ENCODE measurements at places on chromosomes 7 and 10. TPM values are rescaled to one million over a fixed set of nuclear protein-coding genes. Genes with fewer than 3 reads are reported as not detected.

DNA sequence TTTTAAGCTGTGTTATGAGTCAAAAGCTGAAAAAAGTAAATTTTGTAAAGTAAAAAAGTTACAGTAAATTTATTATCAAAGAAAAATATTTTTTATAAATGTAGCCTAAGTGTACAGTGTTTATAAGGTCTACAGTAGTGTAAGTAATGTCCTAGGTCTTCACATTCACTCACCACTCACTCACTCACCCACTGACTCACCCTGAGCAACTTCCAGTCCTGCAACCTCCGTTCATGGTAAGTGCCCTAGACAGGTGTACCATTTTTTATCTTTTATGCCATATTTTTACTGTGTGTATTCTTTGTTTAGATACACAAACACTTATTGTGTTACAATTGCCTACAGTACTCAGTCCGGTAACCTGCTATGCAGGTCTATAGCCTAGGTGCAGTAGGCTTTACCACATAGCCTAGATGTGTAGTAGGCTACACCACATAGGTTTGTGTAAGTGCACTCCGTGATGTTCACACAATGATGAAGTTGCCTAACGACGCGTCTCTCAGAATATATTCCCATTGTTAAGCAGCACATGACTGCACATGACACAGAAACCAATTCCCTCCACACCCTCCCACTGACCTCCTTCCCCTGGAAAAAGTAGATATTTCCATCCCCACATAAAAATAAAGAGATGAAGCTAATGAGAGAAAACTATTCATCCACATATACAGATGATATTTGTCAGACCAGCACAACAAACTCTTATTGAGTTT, 44.8 kb upstream of the FGL2 start:
- no peaks in the 10 kb centered on the region for H3K27me3 ChIP-seq
- H3K4me3 ChIP-seq, result no peak overlapping the region
- H3K36me3 ChIP-seq, result peaks cover 1% of the 10 kb centered on the region

GRCh38 chr10:23317416-23317815, 27.2 kb downstream of the C10orf67 start:
- H3K36me3 ChIP-seq, result no peaks in the 10 kb centered on the region
- no peak overlapping the region for H3K27ac ChIP-seq
- peaks cover 1% of the 10 kb centered on the region for H3K4me1 ChIP-seq
- no peak for DNase-seq

- peaks cover 27% of the 10 kb centered on the region for H3K36me3 ChIP-seq
- peak overlapping the region; percentile 23 for H3K27ac ChIP-seq
- DNase-seq, result no peak
Measured at GRCh38 chr7:2196381-2197378, 36.1 kb downstream of the MAD1L1 start.

- H3K4me1 ChIP-seq, result peaks cover 6% of the 10 kb centered on the region
- H3K4me3 ChIP-seq, result no peak overlapping the region
- no peaks in the 10 kb centered on the region for H3K27me3 ChIP-seq
- no peak for DNase-seq
Measured at GRCh38 chr7:87886875-87887274, 10.6 kb downstream of the DBF4 start.

- no peak for DNase-seq
- H3K4me1 ChIP-seq, result peaks cover 12% of the 10 kb centered on the region
- H3K4me3 ChIP-seq, result no peak overlapping the region
- no peaks in the 10 kb centered on the region for H3K36me3 ChIP-seq
- peaks cover 77% of the 10 kb centered on the region for H3K27me3 ChIP-seq
Measured at GRCh38 chr10:8416192-8416701, 361.8 kb downstream of the GATA3 start.

GRCh38 chr7:150479023-150479716, 28.7 kb downstream of the GIMAP8 start:
- H3K36me3 ChIP-seq, result no peaks in the 10 kb centered on the region
- H3K27ac ChIP-seq, result no peak overlapping the region
- H3K4me1 ChIP-seq, result no peaks in the 10 kb centered on the region
- no peak for DNase-seq
- no peak overlapping the region for H3K4me3 ChIP-seq

- DNase-seq, result no peak
- no peaks in the 10 kb centered on the region for H3K36me3 ChIP-seq
- H3K4me1 ChIP-seq, result peaks cover 15% of the 10 kb centered on the region
- H3K4me3 ChIP-seq, result no peak overlapping the region
- no peak overlapping the region for H3K27ac ChIP-seq
Measured at GRCh38 chr10:29946953-29947700, 112.3 kb downstream of the JCAD start.

DNA sequence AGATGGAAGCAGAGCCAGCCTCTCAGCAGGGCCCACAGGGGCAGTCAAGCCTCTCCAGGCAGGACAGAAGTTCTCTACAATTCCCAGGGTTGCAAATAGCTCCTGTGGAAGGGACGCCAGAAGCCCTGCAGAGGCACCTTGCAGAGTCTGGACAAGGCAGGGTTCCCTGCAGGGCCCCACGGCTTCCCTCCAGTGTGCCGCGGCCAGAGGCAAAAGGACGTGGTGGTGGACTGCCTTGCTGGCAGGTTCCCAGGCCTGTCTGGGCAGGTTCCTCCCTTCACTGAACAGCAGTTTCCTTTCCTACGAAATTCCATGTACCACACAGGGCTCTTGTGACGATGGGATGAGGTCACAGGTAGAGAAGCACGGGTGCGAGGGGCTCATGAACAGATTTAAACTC, 25.1 kb downstream of the UPP1 start:
- DNase-seq, result no peak
- H3K4me3 ChIP-seq, result no peak overlapping the region
- no peak overlapping the region for H3K27ac ChIP-seq
- no peaks in the 10 kb centered on the region for H3K36me3 ChIP-seq

DNA sequence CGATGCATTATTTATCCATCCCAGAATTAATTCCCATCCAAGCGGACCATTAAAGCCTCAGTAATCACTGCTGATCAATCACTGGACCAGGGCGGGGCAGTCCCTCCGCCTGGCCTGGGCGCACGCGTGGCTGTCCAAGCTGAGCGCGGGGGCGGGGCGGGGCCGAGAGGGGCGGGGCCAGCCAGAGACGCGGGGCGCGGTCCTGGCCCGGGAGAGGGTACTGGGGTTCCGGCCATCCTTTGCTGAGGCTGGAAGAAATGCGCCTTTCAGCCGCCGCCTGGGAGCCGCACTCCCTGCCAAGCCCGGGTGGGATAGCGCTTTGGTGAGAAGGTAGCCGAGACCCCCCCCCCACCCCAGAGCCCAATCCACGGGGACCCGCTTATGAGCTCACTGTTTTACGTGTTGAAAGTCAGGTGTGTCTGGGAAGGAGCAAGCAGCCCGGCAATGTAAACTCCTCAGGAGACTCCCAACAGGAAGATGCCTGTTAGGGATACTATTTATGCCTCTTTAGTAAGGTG, at the start of gene ARHGAP22:
Gene ARHGAP22, minus strand, starts transcription at position 83 of the 518 bp plus-strand sequence. CDS start 277 bp downstream, outside the sequence.
- H3K27me3 ChIP-seq, result peaks cover 50% of the 10 kb centered on the region
- peak within 1 kb of the TSS; percentile 60 for H3K4me3 ChIP-seq
- H3K4me1 ChIP-seq, result no peaks in the 10 kb centered on the region
- no peak for DNase-seq

- H3K4me1 ChIP-seq, result no peaks in the 10 kb centered on the region
- no peaks in the 10 kb centered on the region for H3K27me3 ChIP-seq
- H3K4me3 ChIP-seq, result no peak overlapping the region
- no peaks in the 10 kb centered on the region for H3K36me3 ChIP-seq
Measured at GRCh38 chr7:136517971-136518370, 350.5 kb upstream of the CHRM2 start.

GRCh38 chr7:95684505-95684904, 87.8 kb upstream of the DYNC1I1 start:
- peaks cover 5% of the 10 kb centered on the region for H3K4me1 ChIP-seq
- H3K36me3 ChIP-seq, result no peaks in the 10 kb centered on the region
- no peak overlapping the region for H3K27ac ChIP-seq
- DNase-seq, result no peak

GRCh38 chr7:139650429-139651100, 127.1 kb downstream of the CLEC2L start:
- no peaks in the 10 kb centered on the region for H3K27me3 ChIP-seq
- H3K4me1 ChIP-seq, result peaks cover 73% of the 10 kb centered on the region
- H3K27ac ChIP-seq, result peak overlapping the region; percentile 45
- H3K4me3 ChIP-seq, result no peak overlapping the region
- peaks cover 4% of the 10 kb centered on the region for H3K36me3 ChIP-seq

- no peaks in the 10 kb centered on the region for H3K27me3 ChIP-seq
- no peak overlapping the region for H3K4me3 ChIP-seq
- no peaks in the 10 kb centered on the region for H3K36me3 ChIP-seq
- H3K27ac ChIP-seq, result no peak overlapping the region
- DNase-seq, result no peak
Measured at GRCh38 chr7:28054531-28055160, 125.9 kb downstream of the JAZF1 start.

DNA sequence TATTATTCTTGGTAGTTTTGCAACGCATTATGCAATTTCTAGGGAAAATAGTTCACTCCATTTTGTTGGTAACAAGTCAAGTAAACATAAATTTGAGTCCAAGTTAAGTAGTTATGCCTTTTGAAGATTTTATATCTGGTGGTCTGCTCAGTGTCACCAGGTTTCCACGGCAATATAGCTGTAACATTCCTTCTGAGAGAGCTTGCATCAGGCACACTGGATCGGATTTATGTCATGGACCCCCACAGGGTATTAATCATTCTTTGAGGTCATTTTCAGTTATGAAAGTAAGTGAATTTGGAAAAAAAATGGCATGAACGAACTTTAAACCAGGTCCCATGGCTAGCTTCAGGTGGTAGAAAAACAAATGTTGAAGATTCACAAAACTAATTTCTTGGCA, 136.3 kb downstream of the POLR1F start:
- H3K4me3 ChIP-seq, result no peak overlapping the region
- no peaks in the 10 kb centered on the region for H3K36me3 ChIP-seq
- H3K27me3 ChIP-seq, result no peaks in the 10 kb centered on the region
- no peak overlapping the region for H3K27ac ChIP-seq
- peaks cover 3% of the 10 kb centered on the region for H3K4me1 ChIP-seq
- DNase-seq, result no peak

DNA sequence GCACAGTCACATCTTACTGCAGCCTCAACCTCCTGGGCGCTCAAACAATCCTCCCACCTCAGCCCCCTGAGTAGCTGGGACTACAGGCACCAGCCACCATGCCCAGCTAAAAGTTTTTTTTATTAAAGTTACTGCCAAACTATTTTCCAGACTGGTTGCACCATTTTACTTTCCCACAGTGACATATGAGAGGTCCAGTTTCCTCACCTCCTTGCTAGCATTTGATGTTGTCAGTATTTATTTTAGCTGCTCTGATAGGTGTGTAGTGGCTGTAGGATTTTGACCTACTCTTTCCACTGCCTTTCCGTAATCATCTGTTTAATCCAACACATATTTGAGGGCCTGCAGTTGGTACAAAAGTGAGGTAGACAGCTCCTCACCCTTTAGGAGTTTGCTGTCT, 5.4 kb upstream of the UBE3C start:
- no peak overlapping the region for H3K27ac ChIP-seq
- H3K27me3 ChIP-seq, result peaks cover 7% of the 10 kb centered on the region
- no peak overlapping the region for H3K4me3 ChIP-seq
- DNase-seq, result no peak
- H3K36me3 ChIP-seq, result no peaks in the 10 kb centered on the region

- no peak for DNase-seq
- H3K4me3 ChIP-seq, result no peak overlapping the region
- H3K27me3 ChIP-seq, result no peaks in the 10 kb centered on the region
- H3K4me1 ChIP-seq, result peaks cover 4% of the 10 kb centered on the region
- H3K36me3 ChIP-seq, result peaks cover 2% of the 10 kb centered on the region
Measured at GRCh38 chr10:84531396-84531795, 203.0 kb downstream of the CCSER2 start.

DNA sequence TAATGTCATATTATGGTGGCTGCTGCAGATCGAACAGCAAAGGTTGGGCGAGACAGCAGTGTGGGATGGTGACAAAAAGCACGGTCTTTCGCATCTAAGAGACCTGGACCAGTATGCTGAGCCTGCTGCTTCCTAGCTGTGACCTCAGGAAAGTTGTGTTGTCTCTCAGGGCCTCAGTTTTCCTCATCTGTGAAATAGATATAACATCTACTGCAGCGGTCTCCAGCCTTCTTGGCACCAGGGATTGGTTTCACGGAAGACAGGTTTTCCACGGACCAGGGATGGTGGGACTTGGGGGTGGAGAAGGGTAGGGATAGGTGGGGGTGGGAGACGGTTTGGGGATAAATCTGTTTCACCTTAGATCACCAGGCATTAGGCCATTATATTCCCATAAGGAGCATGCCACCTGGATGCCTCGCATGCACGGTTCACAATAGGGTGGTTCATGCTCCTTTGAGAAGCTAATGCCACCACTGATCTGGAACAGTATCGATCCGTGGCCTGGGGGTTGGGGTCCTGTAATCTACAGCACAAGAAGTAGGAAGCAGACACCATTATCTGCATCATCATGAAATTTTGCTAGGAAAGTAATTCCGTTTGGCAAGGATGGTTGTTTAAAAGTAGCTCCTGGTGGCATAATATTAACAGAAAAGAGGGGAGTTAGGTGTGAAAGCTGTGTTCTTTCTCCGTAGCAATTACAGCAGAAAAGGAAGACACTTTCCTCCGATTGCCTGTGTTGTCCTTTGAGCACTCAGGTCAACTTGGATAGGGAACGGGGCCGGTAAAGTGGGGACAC, 10.8 kb downstream of the KLF6 start:
- no peaks in the 10 kb centered on the region for H3K27me3 ChIP-seq
- peaks cover 23% of the 10 kb centered on the region for H3K4me1 ChIP-seq
- no peak for DNase-seq
- peak overlapping the region; percentile 68 for H3K27ac ChIP-seq

GRCh38 chr10:49567810-49568209, 28.9 kb upstream of the ERCC6 start:
- no peak overlapping the region for H3K27ac ChIP-seq
- no peak overlapping the region for H3K4me3 ChIP-seq
- no peaks in the 10 kb centered on the region for H3K4me1 ChIP-seq
- peaks cover 51% of the 10 kb centered on the region for H3K27me3 ChIP-seq

- no peak overlapping the region for H3K27ac ChIP-seq
- DNase-seq, result no peak
- no peak overlapping the region for H3K4me3 ChIP-seq
- no peaks in the 10 kb centered on the region for H3K4me1 ChIP-seq
- no peaks in the 10 kb centered on the region for H3K27me3 ChIP-seq
- H3K36me3 ChIP-seq, result peaks cover 2% of the 10 kb centered on the region
Measured at GRCh38 chr7:122652876-122653275, 46.0 kb downstream of the RNF133 start.

- H3K36me3 ChIP-seq, result no peaks in the 10 kb centered on the region
- no peak overlapping the region for H3K27ac ChIP-seq
- DNase-seq, result no peak
- no peak overlapping the region for H3K4me3 ChIP-seq
- no peaks in the 10 kb centered on the region for H3K4me1 ChIP-seq
Measured at GRCh38 chr7:84824057-84824651, 362.7 kb downstream of the SEMA3D start.

Gene GTPBP10
- 25.1 TPM for total RNA-seq

Gene FAM25G
- not detected for total RNA-seq

Gene LRRD1
- 0.31 TPM for total RNA-seq

Gene BICC1
- total RNA-seq, result 4.9 TPM

Gene MUC3A
- total RNA-seq, result 2.0 TPM

Gene FAM13C
- 6.4 TPM for total RNA-seq

Gene NEBL
- total RNA-seq, result 13.2 TPM

Gene RNF133
- not detected for total RNA-seq

Gene SLC26A5
- total RNA-seq, result not detected
